ENCODE measurements at places on chromosomes 7 and 10.

DNA sequence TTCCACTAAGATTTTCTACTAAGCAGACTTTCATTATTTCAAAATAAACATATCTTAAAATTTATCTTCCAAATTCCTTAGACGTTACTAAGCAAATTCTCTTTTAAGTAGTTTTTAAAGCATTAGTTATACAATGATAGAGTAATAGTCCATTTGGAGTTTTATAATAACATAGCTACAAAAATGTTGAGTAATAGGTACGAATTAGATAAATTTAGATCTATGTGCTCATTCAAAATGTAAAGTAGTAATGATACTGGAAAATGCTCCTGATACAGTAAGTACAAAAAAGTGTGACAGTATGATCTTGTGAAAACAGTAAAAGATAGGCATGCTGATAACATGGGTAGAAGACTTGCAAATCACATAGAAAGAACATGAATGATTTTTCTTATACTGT, 4.5 kb downstream of the DMTF1 start:
- no peak for DNase-seq

GRCh38 chr7:50712252-50713122, 70.2 kb downstream of the GRB10 start:
- DNase-seq: no peak

DNA sequence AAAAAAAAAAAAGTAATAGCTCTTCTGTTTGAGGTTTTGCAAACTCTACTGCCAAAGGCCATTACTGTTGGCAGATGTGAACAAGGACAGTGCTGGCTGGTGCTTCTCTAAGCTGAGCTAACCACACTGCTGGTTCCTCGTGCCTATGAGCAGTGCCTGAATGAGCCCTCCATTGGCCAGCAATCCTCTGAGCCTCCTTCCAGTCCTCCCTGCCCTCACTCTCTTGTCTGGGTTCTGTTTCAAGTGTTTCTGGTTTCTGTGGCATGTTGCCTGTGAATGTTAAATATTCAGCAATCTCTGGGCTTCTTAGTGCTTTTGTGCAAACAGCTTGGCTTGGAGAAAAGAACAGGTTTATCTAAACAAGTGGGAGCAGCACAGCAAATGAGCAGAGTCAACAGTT, 161.3 kb upstream of the AUTS2 start:
- no peak for DNase-seq

DNA sequence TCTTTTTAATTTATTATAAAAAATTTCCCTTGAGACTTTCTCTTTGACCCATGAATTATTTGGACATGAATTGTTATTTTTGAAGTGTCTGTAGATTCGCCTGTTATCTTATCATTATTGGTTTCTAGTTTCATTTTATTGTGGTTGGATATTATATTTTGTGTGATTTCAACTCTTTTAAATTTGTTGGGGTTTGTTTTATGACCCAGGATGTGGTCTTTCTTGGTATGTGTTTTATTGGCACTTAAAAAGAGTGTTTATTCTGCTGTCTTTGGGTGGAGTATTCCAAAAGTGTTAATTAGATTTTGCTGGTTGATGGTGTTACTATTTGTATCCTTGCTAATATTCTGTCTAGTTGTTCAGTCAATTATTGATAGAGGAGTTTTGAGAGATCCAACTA, 50.5 kb upstream of the GPR141 start:
- DNase-seq: no peak

DNA sequence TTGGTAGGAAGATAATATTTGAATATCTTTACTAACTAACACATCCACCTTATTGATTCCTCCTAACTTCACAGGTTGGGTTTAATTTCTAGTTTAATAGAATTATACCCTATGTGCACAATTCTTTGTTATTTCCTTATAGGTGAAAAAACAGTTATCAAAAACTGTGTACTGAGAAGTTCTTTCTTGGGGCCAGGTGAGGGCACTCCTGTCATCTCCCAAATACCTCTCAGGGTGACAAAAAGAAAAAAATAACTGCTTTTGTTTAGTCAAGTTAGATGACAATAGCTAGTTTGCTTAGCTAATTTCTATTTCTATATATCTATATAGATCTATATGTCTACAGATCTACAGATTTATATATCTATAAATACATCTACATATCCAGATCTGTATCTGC, 10.1 kb downstream of the FZD8 start:
- DNase-seq: no peak

DNA sequence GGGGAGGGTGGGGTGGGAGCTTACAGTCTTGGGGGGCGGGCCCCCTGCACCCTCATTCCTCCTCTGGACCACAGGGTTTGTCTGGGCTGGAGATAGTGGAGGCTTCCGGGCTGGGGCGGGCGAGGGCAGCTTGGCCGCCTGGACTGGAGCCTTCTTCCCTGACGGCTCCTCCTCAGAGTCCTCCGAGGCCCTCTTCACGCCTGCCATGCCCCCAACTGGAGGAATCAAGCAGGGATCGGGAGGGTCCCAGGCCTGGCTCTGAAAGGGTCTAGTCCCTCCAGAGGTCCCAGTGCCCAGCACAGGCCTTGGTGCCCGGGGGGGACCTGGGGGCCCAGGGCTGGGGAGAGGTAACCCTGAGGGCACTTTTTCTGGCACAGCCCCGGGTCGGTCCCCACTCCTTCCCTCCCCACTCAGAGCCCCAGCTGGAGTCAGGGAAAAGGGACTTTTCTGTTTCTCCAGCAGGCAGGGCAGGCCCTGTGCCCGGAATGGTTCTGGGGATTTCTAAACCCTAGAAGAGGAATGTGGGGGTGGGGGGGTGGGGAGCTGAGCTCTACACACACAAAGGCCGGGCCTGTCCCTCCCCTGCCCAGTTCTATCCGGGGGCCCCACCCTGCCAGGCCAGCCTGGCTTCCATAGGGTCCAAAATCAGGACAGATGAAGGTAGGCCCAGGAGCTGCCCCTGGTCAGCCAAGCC, 11.6 kb downstream of the MICALL2 start:
- no peak for DNase-seq

DNA sequence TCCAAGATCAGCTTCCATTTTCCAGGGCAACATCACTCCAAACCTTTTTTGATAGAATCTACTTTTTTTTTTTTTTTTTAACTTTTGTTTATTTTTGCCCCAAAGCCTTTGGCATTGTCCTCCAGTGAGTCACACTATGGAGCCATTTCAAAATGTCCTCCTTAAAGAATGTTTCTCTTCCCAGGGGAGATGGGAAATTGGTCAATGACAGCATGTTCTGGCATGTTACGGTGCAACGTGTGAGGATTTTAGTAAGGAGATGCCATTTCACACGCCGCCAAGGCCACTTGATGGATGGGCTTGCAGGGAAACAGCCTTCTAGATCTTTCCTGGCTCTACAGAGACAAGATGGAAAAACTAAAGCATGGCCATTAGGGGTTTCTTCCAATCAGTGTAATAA, 30.7 kb upstream of the TRIL start:
- DNase-seq: no peak

DNA sequence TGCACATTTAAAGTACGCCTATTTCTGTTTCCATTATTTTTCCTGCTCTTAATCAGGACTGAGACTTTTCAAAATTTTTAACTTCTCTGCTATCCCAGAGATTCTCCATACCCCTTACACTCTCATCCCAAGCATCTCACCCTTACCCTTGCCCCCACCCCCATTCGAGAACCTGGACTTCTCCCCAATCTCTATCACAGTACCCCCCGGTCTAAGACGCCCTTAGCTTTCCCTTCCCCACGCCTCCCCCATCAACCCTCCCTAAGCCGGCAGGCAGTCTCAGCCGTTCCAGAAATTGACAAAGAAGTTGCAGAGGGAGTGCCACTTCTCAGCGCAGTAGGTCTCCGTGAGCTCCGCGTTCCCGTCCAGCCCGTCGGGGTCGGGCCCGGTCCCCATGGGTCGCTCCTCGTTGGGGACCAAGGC, 1.4 kb downstream of the FGFBP3 start:
- DNase-seq: no peak

GRCh38 chr7:139635526-139636302, 112.2 kb downstream of the CLEC2L start:
- no peak for DNase-seq

DNA sequence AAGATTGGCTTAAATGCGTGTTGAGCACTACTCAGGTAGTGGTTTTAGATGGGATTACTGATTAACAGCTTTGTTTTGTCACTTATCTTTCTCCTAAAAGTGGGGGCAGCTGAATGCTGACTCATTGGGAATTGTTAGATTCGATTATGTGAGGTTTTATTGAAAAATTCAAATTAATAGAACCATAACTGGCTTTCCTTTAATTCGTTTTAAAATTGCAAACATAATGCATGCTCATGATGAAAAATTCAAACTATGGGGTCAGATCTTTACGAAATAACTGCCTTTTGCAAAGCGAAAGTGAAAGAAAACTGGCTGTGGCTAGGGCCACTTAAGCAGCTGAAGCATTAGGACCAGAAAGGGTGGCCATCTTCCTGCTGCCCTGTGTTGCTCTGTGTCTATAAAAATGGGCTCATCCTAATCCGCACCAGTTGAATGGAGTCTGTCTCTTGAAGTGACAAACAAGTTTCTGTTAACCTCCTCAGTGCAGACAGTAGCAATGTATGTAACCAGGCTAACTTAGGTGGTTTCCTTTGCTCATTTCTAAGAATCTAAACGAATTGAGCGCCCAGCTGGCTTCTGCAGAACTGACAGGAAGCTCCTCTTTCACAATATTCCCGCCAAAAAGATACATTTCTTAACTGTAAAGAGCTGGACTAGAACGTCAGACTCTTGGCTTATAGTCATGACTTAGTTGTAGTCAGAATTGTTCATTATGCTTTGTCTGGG, 27.8 kb downstream of the DENND10 start:
- DNase-seq: peak; percentile 42

GRCh38 chr7:2241580-2242540, at the start of the genes MRM2 and NUDT1:
Gene MRM2, minus strand, starts transcription at chr7:2242205. Its CDS starts 36 bp downstream, at chr7:2242169.
Gene NUDT1, plus strand, starts transcription at chr7:2242226. Its CDS starts 2,349 bp downstream, at chr7:2244575.
- peak; percentile 80 for DNase-seq

DNA sequence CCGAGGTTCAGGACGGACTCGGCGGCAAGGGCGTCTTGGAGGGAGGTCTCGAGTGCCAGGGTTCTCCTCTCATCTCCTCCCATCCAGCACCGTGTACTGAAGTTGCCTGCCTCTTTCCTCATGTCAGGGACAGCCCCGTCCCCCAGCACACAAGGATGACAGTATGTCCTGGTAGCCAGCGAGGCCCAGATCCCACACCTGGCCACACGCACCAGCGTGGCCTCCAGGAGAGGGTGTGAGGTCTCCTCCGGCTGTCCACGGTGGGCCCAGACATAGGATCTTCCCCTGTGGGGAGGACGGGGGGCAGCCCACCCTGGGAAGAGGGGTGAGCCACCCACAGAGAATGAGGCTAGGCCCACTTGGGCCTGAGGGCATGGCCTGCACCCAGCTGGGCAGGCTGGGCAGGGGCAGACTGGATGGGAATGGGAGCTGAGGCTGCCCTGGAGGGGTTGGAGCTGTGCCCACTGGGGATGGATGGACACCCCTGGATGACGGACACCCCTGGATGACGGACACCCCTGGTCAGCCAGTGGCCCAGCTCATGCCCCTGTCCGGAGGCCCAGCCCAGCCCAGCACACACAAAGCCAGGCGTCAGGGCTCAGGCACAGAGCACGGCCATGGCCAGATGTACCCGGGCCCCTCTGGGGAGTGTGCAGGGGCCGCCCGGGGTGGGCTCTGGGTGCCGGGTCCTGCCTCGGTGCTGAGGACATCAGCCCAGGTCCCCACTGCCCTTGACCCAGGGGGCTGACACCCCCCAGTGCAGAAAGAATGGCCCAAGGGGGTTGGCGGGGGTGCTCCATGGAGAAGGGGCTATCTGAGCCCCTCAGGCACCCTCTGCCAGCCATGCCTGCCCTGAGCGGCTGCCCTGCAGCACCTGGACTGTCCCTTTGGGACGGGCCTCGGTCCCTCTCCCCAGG, 30.9 kb upstream of the CFAP46 start:
- no peak for DNase-seq

GRCh38 chr7:29877196-29877595, 70.9 kb downstream of the WIPF3 start:
- no peak for DNase-seq

GRCh38 chr10:12500381-12501303, 151.3 kb downstream of the CAMK1D start:
- no peak for DNase-seq

DNA sequence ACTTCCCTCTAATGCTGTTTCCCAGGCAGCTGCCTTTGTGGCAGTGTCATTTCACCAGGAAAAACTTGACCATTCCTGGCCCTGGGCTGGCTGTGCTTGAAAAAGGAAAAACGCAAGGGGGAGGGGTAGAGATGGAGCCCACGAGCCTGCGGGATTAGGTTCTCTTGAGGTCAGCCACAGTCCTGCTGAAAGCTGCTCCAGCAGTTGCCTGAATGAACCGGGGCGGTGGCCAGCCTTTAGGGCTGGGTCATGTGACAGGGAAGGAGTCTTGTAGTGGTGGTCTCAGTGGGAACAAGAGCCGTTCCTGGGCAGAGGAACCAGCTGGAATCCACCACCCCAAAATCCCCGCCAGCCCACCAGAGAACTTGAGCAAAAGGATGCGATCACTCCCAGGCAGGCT, 51.2 kb upstream of the LRRC4 start:
- DNase-seq: no peak

DNA sequence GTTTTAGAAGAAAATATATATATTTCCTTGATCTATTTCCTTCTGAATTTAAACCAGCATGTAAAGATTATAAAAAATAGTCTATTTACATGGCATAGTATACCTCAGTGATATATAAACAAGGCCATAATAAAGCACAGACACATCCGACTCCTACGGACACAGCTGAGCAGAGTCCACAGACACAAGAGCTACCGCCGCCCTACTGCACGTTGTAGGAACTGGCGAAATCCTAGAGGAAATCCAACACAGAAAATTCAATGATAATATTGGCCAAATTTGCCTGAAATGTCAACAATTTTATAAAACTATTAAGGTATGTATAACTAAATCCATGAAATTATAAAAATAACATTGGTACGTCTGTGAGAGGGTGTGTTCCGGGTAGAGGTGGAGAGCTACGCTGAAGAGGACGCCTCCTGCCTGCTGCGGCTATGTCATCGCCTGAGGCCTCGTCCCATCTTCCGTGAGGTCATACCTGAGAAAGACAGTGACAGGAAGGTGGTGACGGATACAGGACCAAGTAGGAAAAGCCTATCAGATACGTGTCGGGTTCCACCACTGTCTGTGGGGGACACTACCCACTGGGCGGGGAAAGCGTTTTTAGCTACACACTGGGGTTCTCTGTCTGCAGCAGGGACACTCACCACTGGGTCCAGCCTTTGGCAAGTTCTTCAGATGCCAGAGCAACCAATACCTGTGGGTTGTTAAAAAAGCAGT, 29.3 kb upstream of the NCAPG2 start:
- no peak for DNase-seq

GRCh38 chr10:111724121-111724520, 459.4 kb downstream of the GPAM start:
- no peak for DNase-seq

DNA sequence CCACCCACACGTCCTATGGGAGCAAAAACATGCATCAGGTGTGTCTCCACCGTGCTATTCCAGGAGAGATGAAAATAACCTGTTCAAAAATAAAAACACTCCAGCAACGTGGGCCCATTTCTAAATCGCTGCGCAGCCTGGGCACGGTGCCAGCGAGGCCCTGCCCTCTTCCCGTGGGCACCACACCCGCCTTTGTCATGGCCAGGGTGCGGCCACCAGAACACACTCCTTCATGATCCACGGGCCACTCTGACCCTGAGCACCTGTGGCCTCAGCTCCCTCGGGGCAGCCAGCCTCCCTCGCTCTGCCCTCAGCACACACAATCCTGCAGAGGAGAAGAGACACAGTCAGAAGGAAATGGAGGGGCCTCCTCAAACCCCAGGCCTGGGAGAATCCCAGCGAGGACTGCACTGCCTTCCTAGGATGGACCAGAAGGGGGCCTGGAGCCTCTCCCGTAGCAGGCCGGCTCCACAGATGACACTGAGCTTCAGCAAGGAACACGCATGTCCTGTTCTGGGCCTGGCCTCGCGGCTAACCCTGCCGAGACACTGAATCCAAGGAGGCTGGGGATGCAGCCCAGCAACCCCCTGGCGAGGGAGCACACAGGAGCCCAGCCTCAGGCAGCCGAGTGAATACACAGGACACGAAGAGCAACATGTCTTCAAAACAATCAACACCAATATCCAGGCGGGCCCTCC, 169.0 kb downstream of the MAD1L1 start:
- no peak for DNase-seq
